ENCODE measurements at places on chromosomes 16 and 17. TPM values are rescaled to one million over a fixed set of nuclear protein-coding genes. Genes with fewer than 3 reads are reported as not detected.

- H3K36me3 ChIP-seq = no peaks in the 10 kb centered on the region
- no peaks in the 10 kb centered on the region for H3K27me3 ChIP-seq
- no peak overlapping the region for H3K4me3 ChIP-seq
- DNase-seq = peak; percentile 55
Observed at GRCh38 chr16:13702614-13703013, 217.3 kb upstream of the ERCC4 start.

DNA sequence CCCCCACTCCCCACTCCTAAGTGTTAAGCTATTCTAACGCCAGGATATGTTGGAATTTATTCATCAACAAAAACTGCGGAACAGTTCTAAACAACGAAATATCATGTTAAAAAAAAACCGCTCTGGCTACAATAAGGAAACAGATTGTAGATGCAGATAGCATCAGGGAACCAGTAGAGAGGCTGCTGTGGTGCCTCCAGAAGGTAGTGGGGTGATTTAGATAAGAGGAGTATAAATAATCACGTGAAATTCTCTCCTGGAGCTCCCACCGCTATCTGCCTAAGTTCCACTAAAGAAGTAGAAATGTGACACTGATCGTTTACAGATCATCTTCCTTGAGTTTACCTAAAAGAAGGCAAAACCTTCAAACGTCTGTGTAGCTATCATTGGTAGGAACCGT is 8.0 kb downstream of the AHSP start:
- no peak overlapping the region for H3K4me3 ChIP-seq
- no peak for DNase-seq
- no peaks in the 10 kb centered on the region for H3K4me1 ChIP-seq
- no peaks in the 10 kb centered on the region for H3K36me3 ChIP-seq
- H3K27ac ChIP-seq = no peak overlapping the region
- no peaks in the 10 kb centered on the region for H3K27me3 ChIP-seq

GRCh38 chr17:79478051-79478461 is 132.8 kb downstream of the RBFOX3 start:
- H3K4me3 ChIP-seq = no peak overlapping the region
- no peaks in the 10 kb centered on the region for H3K4me1 ChIP-seq
- H3K27me3 ChIP-seq = no peaks in the 10 kb centered on the region
- no peaks in the 10 kb centered on the region for H3K36me3 ChIP-seq

The SOX8 gene
- total RNA-seq = 6.6 TPM

The BRICD5 gene
- total RNA-seq = 1.4 TPM
